ENCODE measurements at places on chromosomes 13 and 19.
A peak's percentile ranks its signal among the peaks of the same experiment; 100 is the strongest.

- DNase-seq = no peak
These were observed 1098.5 kb downstream of the EFNB2 start for GRCh38 chr13:105436943-105437342.

- DNase-seq = no peak
These were observed 5.3 kb downstream of the DYRK1B start for GRCh38 chr19:39828654-39829032.

GRCh38 chr19:44648631-44649251, 5.0 kb downstream of the PVR start:
- DNase-seq = no peak

DNA sequence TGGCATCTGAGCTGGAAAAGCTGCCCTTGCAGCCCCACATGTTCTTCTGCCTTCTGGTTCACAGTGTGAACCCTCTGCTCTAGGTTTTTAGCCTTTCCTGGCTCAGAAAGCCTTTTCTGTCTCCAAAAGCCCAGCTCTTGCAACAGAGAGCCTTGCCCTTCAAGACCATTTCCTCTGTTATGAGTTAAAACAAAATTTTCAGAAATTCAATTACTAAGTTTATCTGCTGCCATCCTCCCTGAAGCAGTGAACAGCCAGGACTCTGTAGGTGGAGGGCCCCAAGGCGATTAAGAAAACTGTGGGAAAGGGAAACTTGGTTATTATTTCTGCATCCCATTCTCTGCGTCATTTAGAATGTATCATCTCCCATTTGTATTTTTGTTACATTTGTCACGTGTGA, 18.8 kb downstream of the FAM124A start:
- DNase-seq = no peak

GRCh38 chr13:20270163-20270865, 38.2 kb upstream of the GJB6 start:
- DNase-seq = no peak

GRCh38 chr13:28385362-28385761, 109.6 kb downstream of the FLT1 start:
- no peak for DNase-seq

- DNase-seq = no peak
These were observed 8.9 kb downstream of the KLC3 start for GRCh38 chr19:45349430-45349941.

GRCh38 chr13:33125821-33126570, 109.8 kb downstream of the KL start:
- no peak for DNase-seq

DNA sequence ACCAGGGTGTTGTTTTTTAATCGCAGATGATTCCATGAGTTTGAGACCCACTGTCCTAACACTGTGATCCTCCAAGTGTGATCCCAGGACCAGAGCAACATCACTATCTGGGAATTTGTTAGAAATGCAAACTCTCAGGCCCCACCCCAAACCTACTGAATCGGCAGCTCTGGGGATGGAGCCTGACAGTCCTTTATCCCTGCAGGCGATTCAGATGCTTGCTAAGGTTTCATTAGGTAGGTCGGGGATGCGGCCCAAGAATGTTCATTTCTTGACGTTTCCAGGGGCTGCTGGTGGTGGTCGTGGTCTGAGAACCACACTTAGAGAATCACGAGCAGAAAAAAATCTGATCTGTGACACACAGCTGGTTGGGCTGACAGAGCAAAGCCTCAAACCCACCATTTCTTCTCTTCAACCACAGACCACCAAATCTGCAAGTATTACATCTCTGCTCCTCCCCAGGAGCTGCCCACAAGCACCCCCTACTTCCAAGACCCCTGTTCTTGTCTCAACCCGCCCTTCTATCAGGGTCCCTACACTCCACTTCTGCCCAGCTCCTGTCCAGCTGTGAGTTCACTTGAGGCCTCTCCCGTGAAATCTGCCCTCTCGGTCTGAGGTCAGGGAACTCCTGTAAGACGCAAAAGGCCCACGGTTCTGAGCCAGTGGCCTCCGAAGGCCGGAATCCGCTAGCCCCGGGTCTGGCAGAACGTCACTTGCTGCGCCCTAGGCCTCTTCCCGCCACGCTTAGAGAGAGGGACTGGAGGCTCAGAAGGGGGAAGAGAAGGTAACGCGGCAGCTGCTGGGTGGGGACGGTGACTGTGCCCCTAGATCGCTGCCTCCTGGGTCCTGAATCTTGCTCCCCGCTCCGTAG, 1.1 kb upstream of the FARP1 start:
- DNase-seq = no peak

- no peak for DNase-seq
These were observed 145.6 kb upstream of the KLHL1 start for GRCh38 chr13:70253834-70254233.

DNA sequence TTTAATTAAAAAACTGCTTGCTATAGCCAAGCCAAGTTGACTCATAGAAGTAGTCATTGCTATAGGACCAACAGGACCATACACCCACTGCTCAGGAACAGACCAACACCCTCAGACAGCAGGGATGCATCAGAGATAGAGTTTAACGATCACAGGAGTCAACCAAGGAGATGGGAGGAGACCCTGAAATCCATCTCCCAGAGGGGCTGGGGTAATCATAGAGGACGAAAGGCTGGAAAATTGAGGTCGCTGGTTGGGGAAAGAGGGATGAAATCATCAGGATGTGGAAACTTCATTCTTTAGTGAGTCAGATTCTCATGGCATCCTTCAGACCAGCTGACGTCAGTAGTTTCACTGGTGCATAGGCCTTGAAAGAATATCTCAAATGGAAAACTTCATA, 160.4 kb upstream of the GPC6 start:
- DNase-seq = no peak

GRCh38 chr13:100753376-100753775, 78.8 kb upstream of the TMTC4 start:
- no peak for DNase-seq

DNA sequence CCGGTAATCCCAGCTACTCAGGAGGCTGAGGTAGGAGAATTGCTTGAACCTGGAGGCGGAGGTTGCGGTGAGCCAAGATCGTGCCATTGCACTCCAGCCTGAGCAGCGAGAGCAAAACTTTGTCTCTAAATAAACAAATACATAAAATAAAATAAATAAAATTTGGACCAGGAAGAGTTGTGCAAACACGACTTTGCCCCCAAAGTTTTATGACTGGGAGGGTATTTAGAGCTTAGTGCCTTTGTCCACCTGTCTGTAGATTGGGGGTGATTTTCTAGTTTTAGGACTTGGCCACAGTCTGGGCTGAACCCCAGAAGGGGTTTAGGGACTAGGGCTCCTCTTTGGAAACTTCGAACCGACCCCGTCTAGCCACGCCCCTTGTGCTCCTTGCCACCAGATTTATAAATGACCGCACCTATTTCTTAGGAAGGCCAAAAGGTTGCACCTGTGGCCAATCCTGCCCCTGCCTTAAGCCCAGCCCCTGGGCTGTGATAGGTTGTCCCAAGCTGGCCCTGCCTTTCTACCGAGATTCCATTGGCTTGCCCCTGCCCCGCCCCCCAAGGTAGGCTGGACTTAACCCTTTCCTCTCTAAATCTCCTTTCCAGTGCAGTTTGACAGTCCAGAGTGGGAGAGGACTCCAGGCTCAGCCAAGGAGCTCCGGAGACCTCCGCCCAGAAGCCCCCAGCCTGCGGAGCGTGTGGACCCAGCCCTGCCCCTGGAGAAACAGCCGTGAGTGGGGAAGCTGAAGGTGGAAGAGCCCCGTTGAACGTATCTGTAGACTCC, 5.3 kb downstream of the SHD start:
- no peak for DNase-seq

GRCh38 chr13:23384111-23384510, 49.4 kb downstream of the SACS start:
- DNase-seq = no peak

- no peak for DNase-seq
These were observed 130.0 kb downstream of the SIPA1L3 start for GRCh38 chr19:38036707-38037611.

DNA sequence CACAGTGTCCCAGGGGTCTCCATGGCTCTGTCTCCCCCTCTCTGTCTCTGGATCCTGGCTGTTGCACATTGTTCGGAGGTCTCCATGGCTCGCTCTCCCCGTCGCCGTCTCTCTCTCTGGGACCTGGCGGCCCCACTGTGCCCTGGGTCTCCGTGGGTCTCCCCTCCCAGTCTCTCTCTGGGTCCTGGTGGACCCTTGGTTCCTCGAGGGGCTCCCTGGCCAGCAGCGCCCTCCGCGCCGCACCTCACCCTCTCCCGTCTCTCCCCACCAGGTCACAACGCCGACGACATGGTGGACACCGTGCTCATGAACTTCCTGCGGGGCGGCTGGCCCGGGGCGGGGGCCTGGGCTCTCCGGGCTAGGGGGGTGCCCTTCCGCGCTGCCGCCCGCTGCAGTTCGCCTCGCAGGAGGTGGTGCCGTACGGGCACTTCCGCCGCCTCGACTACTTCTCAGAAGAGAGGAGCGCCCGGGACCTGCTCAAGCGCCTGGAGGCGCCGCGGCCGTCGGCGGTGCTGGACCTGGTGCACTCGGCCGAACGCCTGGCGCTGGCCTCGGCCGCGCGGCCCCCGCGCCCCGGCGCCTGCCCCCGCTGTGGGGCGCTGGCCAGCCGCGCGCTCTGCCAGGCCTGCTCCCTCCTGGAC, 29.1 kb downstream of the SIGLEC5 start:
- DNase-seq = no peak

- no peak for DNase-seq
These were observed 2.0 kb downstream of the PLAUR start for GRCh38 chr19:43667876-43668405.

- no peak for DNase-seq
These were observed 41.2 kb upstream of the ZNF835 start for GRCh38 chr19:56712611-56713276.

DNA sequence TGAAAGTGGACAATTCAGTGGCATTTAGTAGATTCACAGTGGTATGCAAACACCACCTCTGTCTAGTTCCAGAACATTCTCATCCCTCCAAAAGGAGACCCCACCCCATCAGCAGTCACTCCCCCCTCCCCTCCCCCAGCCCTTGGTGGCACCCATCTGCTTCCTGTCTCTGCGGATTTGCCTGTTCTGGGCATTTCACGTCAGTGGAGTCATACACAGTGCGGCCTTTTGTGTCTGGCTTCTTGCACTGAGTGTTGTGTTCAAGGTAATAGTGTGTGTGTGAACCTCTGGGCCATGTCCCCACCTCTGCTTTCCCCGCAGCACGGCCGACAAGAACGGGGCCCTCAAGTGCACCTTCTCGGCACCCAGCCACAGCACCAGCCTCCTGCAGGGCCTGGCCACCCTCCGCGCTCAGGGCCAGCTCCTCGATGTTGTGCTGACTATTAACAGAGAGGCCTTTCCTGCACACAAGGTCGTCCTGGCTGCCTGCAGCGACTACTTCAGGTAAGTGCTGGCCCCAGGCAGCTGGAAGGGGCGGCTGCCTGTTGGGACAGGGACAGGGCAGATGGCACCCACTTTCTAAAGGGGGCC, 19.4 kb upstream of the CRTC1 start:
- peak; percentile 42 for DNase-seq

DNA sequence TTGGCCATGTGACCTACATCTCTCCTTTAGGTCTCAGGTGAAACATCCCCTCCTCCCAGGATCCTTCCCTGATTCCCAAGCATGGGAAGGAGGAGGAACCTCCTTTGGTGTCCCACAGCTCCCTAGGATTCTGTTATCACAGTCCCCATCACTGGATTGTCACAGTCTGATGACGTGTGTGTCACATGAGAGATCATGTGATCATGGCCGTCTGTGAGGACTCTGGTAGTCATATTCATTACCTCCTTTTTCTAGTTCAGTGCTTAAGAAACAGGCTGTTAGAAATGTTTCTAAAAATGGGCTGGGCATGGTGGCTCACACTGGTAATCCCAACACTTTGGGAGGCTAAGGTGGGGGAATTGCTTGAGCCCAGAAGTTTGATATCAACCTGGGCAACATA, 3.0 kb downstream of the DHX34 start:
- no peak for DNase-seq

GRCh38 chr13:108044954-108045353, 170.4 kb downstream of the LIG4 start:
- DNase-seq = no peak

- no peak for DNase-seq
These were observed 15.1 kb downstream of the CCDC97 start for GRCh38 chr19:41324921-41325639.

GRCh38 chr19:7871437-7872305, 2.5 kb downstream of the PRR36 start:
- peak; percentile 84 for DNase-seq

DNA sequence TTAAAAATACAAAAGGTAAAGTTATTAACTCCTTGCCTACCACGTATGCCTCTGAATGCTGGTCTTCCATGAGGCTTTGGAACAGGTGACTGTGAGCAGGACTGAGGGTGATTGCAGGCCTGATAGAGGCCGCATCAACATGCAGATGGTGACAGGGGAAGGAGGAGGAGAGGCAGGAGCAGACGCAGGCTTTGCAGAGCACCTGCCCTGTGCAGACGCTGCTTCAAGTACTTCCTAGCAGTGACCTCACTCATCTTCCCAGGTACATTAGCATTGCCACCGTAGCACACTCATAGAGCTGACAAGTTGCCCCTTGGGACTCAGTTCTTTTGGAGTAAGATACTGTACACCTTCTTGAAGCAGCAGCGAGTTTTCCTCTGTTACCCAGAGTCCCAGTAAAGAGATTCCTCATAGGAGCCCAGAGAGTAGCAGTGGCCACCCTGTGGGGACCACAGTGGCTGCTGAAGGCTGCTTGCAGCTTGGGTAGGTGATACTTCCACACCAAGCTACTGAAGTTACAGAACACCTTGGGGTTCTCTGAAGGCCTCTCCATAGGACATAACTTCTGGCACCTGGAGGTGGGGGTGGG, 56.0 kb downstream of the ZNF536 start:
- no peak for DNase-seq

DNA sequence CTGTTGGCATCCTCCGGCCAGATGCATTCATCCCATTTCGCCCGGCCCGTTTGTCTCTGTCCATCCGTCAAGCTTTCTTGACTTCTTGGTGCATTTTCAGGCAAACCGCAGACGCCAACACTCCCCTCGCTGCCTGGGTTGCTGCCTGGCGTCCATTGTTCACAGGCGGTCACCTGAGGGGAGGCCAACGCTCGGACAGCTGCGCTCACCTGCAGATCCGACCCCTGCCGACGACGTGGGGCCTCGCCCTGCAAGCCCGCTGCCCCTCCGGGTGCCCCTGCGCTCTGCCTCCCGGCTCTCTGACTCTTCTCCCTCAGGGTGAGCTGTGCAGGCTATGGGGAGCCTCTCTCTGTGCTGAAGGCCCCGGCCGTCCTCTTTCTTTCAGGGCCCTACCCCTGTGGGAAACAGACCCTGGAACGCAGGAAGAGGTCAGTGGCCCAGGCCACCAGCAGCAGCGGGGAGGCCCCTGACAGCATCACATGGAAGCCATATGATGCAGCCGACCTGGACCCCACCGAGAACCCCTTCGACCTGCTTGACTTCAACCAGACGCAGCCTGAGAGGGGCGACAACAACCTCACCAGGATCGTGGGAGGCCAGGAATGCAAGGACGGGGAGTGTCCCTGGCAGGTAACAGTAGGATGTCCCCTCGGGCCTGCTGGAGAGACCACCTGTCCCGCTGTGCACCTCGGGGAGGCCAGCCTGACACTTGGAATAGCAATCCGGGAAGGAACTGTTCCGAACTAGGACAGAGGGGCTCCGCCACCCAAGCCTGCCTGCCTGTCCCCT, 14.8 kb upstream of the PROZ start:
- DNase-seq = no peak

- no peak for DNase-seq
These were observed 229.2 kb downstream of the TUBA3C start for GRCh38 chr13:18952225-18953016.

- DNase-seq = no peak
These were observed 149.1 kb downstream of the COG6 start for GRCh38 chr13:39804332-39805210.

- DNase-seq = no peak
These were observed 15.4 kb downstream of the RB1 start for GRCh38 chr13:48318821-48319511.
